ENCODE measurements at places on chromosomes 1 and 21.

- DNase-seq: no peak
Observed at GRCh38 chr1:173153503-173153902, 53.6 kb downstream of the TNFSF4 start.

DNA sequence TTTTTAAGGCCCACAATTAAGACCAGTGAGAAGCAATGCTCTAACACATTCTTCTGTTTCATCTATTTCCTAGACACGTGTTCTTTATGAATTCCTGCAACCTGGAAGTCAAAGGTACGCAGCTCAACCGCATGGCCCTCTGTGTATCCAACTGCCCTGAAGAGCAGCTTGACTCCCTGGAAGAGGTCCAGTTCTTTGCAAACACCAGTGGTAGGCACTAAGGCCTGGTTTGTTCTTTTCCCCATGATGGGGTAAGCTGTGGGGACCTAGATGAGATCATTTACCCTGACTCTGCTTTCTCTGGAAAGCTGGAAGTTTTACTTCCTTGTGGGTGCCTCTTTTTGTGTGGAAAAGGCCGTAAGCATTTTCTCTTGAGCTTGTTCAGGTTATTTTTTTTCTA lies 7.3 kb downstream of the SLC44A3 start:
- DNase-seq: no peak

DNA sequence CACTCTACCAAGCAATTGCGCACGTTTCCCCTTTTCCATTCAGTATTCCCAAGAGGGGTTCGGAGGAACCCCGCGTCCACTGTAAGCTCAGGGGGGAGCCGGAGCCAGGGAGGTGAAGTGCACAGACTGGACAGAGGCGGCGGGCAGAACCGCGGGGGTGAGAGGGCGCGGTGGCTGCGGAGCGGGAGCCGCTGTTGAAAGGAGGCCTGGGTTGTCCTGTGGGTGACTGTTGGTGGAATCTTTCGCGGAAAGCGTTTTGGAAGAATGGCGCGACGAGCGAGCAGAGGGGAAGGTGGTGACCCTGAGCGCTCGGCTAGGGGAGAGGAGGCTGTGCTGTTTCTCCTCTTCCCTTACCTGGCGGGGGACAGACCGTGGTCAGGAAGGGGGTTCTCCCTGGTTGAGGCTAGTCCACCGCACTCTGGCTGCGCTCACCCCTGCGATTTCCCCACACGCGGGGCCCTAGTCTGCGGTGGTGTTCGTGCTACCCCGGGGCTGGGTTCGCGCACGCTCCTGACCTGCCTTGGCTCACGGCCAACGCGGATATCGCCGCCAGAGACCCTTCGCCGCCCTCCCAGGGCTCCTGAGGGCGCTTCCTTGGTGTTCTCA lies 92.8 kb downstream of the PRKAB2 start:
- no peak for DNase-seq

- no peak for DNase-seq
Observed at GRCh38 chr1:209650454-209650853, 1.8 kb downstream of the LAMB3 start.

Data from anterior cingulate cortex (tissue), 58 donors.